CD4-positive, alpha-beta T cell treated with Interferon gamma for 1 hour (primary cell): ENCODE measurements at places on chromosomes 11 and 22.

DNA sequence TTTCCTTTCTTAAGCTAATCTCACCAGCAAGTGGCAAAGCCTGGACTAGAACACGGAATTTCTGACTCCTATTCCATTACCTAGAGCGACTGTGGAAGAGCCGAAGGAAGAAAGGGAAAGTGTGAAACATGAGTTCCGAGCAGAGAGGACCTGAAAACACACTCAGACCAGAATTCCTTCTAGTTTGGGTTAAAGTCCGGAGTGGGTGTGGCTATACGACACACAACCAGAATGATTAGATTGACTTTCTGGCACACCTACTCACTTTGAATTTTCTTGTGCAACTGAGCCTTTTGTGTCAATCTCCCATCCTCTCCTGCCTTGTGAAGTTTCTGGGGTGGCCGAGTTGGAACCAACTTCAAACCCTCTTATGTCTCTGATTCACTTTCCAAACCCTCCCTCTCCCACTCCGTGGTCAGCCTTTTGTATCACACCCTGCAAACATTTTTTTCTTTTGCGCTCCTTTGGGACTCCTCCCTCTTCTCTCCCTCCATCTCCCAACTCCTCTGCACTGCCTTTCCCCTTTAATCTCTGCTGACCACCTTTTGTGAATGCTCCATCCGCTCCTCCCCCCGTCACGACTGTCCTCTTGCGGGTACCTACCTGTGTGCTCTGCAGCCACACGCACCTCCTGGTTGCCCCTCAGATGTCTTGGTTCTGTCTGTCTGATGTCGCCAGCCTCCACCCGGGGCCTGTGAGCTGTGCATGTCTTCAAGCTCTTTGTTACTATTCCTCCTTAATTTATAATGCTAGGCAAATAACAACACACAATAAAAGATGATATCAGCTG, 86.3 kb upstream of the BLID start:
- DNase-seq: no peak

DNA sequence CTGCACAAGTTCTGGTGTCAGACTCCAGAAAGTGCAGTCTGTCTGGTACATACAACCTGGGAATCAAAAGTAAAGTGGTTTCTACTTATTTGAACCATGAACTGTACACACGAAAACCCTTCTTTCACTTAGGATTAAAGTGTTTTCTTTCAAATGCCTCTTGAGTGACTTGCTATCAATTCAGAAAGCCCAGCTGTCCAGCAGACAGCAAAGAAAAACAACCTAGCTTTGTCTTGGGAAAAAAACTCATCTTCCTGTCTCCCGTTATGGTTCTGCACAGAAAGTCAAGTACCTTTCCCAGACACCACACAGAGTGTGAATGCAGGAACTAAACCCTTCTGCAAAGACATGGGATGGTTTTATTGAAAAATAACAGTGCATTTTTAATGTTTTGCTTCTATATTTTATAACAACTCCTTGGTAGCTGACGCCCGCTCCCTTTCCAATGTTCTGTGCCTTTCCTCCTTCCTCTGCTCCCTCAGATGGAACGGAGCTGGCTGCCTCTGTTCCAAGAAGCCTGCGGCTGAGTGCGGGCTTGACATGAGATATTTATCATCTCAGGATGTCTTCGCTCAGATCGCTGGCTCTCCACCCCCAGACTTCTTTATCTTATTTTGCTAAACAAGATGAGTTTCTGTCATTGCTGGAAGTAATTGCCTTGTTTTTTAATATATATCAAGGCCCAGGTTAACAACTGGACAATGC, 322.3 kb upstream of the B3GAT1 start:
- no peak for DNase-seq

DNA sequence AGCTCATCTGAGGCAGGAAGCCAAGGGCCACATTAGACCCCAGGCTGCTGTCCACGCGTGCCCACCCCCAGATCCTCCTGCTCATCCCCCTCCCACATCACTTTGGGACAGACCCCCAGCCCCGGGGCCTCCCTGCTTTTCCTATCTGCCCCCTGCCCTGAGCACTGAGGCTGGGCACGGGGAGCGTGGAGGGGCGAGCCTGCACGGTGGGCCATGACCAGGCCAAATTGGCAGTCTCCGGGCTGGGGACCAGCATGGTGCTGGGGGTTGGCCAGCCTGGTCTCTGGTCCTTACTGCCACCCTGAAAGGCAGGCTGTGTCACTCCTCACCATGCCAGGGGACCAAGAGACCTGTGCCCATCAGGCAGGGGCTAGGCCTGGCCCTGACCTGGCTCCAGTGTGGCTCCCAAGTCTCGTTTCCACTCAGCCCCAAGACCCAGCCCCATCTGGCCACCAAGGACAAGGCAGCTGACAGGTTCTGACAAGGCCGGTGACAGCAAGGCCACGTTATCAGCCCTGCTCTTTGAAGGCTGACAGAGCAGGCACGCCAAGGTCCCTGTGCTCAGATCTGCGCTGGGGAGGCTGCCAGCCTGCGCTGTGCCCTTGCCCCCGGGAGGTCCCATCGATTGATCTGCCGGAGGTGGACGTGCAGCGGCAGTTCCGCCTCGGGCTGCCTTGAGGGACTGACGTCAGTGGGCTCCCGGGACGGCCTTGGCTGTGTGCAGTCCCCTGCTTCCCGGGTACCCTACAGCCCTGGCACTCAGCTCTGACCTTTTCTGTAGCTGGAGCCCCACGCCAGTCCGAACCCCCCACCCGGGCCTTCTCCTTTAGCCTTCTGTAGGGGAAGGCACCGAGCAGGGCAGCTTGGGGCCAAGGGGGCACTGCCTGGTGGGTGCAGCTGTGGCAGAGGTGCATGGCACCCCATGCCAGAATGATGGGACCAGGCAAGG, 3.6 kb downstream of the TNNI2 start:
- DNase-seq: no peak

DNA sequence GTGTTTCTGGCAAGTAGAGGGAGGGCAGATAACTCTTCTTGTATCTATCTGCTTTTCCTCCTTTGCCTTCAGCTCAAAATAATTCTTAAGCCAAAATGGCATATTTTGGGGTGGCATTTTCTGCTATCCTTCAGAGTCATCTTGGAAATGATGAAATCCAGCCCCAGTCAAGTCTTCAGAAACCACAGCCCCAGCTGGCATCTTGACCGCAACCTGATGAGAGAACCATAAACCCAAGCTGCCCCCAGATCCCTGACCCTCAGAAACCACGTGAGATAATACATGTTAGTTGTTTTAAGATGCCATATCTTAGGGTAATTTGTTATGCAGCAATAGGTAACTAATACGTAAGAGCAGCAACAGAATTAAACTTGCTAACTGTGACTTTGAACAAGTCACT, 15.1 kb upstream of the PAMR1 start:
- DNase-seq: no peak

- DNase-seq: no peak
Measured at GRCh38 chr22:25156736-25157135, 42.9 kb upstream of the CRYBB3 start.

DNA sequence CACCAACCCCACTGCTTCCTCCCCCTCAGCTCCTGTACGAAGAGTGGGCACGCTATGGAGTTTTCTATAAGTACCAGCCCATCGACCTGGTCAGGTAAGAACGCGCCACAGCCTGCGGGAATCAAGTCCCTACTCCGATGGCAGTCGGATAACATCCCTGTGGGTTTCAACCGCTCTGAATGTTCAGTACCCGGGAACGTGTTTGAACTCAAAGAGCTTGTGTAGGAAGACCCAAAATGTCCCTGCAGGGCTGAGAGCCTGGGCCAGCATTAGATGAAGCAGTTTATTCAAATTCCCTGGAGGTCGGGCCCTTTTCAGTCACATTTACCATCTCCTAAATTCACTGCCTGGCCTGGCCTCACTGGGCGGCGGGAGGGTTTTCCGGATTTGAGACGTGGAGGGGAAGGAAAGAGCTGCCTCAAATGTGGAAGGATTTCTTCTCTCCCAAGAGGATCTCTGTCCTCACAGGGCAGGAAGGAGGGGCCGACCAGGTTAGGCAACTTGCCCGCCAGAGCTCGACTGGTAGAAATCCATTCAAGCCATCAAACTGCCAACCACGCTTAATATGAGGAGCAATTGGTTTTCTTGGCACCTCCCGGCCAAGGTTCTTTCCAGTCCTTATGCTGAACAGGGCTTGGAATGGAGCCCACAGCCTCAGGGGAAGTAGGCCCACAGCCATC, 46.3 kb downstream of the ANO1 start:
- no peak for DNase-seq

DNA sequence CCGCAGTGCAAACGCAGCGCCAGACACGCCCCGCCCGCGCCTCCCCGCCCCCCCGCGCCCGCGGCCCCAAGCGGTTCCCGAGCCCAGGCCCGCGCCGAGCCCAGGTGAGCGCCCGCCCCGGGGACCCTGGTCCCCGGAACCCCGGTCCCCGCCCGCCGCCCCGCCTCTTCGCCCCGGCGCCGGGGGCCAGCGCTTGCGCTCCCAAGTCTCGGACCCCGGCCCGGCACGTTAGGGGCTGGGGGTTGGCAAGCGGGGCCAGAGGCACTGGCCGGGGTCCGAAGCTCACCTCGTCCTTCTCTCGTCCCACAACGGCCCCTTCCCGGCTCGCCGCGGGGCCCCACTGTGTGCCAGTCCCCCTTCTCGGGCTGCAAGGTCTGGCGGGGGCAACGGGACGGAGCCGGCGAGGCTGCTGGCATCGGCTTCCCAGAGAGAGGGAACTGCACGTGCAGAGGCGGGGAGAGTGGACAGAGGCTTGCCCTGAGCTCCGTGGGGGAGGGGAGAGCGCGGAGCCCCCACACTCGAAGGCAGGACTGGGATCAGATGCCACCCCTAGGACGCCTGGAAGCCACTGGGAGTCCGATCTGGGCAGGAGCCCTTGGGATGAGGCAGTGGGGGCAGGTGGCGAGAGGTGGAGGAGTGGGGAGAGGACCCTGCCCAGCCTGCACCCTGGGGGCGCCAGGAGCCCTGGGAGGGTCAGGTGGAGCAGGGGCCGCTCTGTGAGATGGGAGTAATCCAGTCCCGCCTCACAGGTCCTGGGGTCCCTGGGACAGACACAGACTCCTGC, 1.8 kb upstream of the AIFM3 start:
- DNase-seq: no peak
